Stimulated activated CD8-positive, alpha-beta memory T cell treated with anti-CD3 and anti-CD28 coated beads, Interleukin-4, amount 100 ng/mL, for 1 hour (primary cell): ENCODE measurements at places on chromosomes 5 and 9.

- DNase-seq = no peak
These were observed 14.4 kb downstream of the SH3PXD2B start for GRCh38 chr5:172439785-172440477.

- no peak for DNase-seq
These were observed 781 bp upstream of the COL23A1 start for GRCh38 chr5:178590924-178591423.

DNA sequence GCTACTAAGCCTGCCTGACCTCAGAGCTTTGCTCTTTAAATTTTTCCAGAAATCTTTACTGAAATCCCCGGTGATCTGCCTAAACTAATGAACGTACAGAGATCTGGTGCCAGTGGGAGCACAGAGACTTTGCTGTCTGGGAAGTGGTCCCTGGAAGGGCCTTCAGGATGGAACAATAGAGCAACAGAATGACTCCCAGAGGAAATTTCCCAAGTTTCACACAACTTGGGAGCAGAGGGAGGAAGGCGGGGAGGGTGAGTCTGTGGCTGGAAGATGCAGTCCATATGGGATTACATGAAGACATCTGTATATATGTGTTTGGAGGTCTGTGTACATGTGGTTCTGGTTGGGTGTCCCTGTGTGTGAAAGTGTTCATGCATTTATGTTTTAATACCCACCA lies 638.3 kb downstream of the CCDC171 start:
- no peak for DNase-seq

DNA sequence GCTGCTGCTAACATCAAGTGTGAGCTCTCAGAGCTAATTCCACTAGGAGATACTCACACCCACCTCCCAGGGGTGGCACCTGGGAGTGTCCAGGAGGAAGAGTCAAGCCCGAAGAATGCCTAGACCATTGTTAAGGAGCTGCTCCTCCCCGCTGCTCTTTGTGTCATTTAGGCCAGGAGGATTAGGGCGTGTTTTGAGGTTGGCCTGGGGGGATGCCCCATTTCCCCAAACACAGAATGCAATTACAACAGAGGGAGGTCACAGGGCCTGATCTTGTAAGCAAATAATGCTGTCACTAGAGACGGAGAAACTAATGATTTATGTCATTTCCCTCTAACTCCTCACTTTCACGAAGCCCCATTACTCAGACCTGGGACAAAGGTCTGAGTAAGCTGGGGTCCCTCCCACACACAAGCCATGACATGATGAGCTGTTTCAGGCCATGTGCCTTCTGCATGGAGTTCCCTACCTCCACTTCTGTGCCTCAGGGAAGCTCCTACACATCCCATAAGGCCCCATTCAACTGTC lies 312.5 kb downstream of the ACTL7B start:
- no peak for DNase-seq

DNA sequence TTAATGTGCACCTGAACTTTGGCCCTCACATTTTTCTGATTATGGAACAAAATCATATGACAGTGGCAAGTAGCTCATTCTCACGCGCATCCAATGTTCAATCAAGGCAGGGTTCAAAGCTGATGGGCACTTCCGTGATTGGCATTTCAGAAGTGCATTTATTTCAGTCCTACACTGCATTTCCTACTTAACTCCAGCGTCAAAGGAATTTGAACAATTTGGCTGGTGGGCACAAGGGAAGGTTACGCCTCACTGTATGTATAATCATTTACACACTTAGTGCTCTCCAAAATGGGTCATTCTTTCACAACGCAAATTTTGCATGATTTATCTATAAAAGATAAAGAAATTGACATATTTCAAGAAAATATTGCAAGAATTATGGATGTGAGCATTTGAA lies 167.9 kb upstream of the VLDLR start:
- DNase-seq = no peak

GRCh38 chr9:79201636-79202035 lies 370.1 kb upstream of the TLE4 start:
- DNase-seq = no peak

DNA sequence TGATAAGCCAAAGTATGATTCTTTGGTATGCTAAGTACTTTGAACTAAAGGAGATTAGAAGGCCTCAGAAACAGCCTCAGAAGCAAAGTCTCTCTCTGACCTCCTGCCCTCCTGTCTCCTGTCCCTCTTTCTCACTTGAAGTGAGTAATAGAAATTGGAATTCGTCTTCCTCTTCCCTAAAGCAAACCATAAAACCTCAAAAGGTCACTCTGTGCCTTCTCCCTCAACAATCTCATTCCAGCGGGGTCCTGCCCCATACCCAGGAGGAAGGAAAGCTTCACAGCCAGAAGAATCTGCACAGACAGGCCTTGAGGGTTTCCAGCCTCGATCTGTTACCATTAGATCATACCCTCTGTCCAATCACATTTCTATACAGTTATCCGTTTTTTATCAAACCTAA lies 87.8 kb downstream of the HAPLN1 start:
- DNase-seq = no peak

GRCh38 chr5:62273687-62274086 lies 32.3 kb upstream of the KIF2A start:
- no peak for DNase-seq

- DNase-seq = no peak
These were observed 170.1 kb upstream of the ZNF618 start for GRCh38 chr9:113705928-113706519.

- no peak for DNase-seq
These were observed 80.1 kb upstream of the SH3PXD2B start for GRCh38 chr5:172534229-172535107.

DNA sequence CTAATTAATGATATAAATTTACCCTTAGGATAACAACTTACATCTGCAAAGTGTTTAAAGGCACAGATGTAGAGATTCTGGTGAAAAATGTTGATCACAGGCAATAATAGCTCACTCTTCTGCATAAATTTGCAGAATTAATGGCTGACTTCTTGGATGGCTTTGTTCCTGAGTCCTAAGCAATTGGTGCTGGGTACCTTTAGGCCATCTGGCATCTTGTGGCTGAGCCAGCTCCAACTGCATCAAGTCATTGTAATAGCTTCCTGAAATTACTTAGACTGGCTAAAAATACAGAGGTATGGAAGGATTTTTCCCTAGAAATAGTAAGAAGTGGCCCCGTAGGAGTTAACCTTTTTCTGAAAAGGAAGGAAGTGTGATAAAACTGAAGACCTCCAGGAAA lies 118.3 kb upstream of the MINAR2 start:
- no peak for DNase-seq

DNA sequence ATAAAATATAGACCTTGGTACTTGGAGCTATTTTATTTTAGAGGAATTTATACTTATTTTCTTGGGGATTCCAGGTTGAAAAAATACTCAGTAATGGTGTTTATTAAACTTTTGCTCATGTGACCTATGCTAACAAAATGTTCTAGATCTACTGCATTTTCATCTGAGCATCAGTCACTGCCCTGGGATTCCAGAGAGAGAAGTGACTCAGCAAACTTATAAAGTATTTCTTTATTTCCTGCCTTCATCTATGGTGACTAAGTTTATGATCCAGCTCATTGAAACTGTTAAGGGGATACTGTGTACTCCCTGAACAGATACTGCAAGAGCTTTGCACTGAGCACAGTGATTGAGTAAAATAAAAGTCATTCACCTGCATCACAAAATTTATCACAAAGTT lies 298.5 kb upstream of the CDH18 start:
- no peak for DNase-seq

- DNase-seq = no peak
These were observed 161.2 kb downstream of the AOPEP start for GRCh38 chr9:94887721-94888120.

DNA sequence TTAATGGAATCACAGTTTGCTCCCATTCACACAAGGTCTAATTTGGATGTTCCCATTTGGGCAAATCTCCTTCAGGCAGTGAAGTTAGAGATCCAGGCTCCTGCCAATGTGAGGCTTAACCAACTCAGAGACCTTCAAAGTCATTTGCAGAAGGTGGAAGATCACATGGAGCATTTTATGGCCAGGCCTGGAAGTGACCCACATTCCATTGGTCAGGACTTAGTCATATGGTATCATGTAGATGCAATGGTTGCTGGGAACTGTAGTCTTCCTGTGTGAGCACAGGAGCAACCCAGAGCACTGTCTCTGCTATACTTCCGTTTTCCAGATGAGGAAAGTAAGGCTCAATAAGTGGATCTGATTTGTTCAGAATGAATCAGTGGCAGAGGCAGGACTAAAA lies 292.7 kb upstream of the SMARCA2 start:
- DNase-seq = no peak

- no peak for DNase-seq
These were observed 14.5 kb downstream of the PLPP1 start for GRCh38 chr5:55520117-55520839.

DNA sequence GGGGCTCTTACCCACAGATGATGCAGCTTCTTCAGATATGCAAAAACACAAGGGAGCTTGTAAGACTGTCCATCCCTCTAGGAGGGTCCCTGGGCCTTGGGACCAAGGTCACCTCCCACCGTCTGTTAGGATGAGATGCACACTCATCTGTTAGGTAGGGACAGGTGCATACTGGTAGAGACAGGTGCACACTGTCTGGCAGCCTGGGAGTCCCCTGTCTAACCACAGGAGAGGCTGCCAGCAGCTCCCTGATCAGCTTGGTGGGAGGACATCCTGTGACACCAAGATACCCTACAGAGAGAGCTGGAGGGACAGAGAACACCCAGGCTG lies 13.2 kb downstream of the TSPAN17 start:
- no peak for DNase-seq

- no peak for DNase-seq
These were observed 377.1 kb downstream of the EFNA5 start for GRCh38 chr5:107293541-107294210.

- no peak for DNase-seq
These were observed 1120.3 kb downstream of the PTPRD start for GRCh38 chr9:9492506-9492905.

DNA sequence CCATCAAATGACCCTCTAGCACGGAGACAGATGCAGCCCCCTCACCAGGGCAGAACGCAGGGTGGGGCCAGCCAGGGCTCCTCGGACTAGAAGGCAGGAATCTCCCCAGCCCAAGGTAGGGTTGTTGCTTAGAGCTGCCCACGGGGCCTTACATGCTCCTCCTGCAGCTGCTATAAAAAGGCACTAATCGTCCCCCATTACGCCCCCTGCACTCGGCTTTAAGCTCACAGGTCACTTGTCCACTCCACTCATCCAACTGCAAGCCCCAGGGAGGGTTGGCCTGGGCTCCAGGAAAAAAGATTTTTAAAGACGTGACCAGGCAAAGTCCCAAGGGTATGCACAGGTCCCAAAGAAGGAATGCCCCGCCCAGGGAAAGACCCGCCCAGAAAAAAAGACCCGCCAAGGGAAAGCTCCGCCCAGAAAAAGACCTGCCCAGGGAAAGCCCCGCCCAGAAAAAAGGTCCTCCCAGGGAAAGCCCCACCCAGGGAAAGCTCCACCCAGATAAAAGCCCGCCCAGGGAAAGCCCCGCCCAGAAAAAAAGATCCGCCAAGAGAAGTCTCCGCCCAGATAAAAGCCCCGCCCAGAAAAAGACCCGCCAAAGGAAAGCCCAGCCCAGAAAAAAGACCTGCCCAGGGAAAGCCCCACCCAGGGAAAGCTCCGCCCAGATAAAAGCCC lies 11.1 kb downstream of the GRIN1 start:
- DNase-seq = no peak

DNA sequence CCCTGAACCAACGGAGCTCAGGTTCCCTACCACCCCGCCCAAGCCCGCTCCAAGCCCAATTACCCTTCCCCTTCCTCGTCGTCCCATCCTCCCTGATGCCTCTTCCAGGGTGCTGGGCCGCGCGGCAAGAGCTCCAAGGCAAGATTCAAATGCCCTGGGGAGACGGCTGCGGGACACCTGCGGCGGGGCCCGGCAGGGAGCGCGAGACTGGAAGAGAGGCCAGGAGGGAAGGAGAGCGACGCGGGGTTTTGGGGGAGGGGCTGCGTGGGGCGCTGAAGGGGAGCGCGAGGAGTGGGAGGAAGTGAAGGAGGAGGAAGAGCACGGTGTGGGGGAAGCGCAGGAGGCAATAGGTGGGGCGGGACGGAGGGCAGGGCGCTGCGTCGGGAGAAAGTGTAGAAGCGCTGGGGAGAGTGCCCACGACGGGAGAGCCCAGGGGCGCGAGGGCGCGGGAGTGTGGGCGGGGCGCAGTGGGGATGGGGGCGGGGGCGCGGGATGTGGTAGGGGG lies 975 bp upstream of the NXNL2 start:
- no peak for DNase-seq

DNA sequence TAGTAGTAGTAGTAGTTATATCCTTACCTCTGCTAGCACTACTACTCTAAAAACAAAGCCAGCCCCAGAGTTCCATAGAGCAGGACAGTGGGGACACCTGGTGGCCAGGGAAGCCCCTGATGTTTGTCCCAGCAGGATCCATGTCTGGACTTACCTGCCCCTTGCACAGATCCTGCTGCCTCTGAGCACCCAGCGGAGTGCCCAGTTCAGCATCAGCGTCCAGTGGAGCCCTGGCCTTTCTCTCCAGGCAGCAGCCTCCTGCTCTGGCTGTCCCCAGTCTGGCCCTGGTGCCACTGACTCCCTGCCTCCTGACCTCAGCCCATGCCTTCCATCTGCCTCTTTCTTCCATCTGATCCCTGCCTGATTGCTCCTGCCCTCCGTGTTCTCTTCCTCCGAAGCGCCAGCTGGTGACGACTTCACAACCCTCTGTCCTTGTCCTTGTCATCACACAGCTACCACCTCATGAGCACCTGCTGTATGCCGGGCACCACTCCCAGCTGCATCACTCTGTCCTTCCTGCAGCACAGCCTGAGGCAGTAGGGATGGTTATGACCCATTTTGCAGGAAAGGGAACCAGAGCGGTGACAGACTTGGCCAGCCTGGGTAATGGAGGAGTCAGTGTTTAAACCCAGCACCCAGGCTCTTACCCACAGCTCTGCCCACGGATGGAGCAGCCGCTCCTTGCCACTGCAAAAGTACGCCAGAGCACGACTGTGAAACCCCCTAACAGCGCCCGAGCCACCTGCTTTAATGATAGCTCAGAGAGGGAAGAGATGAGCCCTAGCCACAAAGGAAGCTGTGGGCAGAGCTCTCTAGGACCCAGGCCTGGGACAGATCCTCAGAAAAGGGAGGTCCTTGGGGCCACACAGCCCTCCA lies 11.5 kb downstream of the SARDH start:
- DNase-seq = no peak

GRCh38 chr9:99326112-99326916 lies 104.2 kb downstream of the SEC61B start:
- DNase-seq = no peak

GRCh38 chr5:95884511-95884910 lies 62.0 kb upstream of the GLRX start:
- DNase-seq = no peak
